ENCODE measurements at places on chromosomes 1 and 21. TPM values are rescaled to one million over a fixed set of nuclear protein-coding genes. Genes with fewer than 3 reads are reported as not detected.

GRCh38 chr1:175267716-175268416 lies 75.3 kb upstream of the KIAA0040 start:
- no peaks in the 10 kb centered on the region for H3K36me3 ChIP-seq
- no peak overlapping the region for H3K27ac ChIP-seq
- H3K4me1 ChIP-seq: no peaks in the 10 kb centered on the region

GRCh38 chr1:225886159-225887029 lies 2.6 kb downstream of the LEFTY1 start:
- peaks cover 65% of the 10 kb centered on the region for H3K4me1 ChIP-seq
- H3K27me3 ChIP-seq: no peaks in the 10 kb centered on the region
- H3K36me3 ChIP-seq: no peaks in the 10 kb centered on the region
- peak overlapping the region; percentile 41 for H3K27ac ChIP-seq
- no peak for DNase-seq

DNA sequence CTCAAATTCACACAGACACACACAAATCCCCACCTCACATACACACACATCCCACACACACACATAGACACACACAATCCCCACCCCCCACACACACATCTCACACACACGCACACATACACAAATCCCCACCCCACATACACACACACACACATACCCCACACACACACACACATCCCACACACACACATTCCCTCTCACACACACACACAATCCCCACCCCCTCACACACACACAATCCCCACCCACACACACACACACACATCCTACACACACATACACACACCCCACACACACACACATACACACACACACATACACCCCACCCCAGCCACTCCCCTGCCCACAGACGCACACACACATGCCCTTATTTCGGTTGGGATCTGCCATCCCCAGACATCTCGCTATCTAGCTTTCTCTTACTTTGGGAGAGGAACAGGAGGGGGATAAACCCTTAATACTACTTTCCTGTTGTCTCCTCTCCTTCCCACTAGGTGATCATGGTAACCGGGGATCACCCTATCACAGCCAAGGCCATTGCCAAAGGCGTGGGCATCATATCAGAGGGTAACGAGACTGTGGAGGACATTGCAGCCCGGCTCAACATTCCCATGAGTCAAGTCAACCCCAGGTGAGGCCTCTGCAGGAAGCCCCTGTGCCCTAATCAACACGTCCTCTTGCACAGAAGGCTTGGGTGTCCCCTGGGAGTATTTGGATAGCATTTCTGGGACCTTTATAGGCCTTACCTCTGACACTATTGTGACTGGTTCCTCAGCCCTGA lies 17.2 kb upstream of the ATP1A4 start:
- no peaks in the 10 kb centered on the region for H3K27me3 ChIP-seq
- H3K27ac ChIP-seq: no peak overlapping the region
- no peak overlapping the region for H3K4me3 ChIP-seq
- no peak for DNase-seq
- H3K36me3 ChIP-seq: no peaks in the 10 kb centered on the region

Gene OSCP1
- 2.9 TPM for total RNA-seq

GRCh38 chr1:4216231-4216630 lies 316.2 kb upstream of the C1orf174 start:
- H3K4me1 ChIP-seq: no peaks in the 10 kb centered on the region
- H3K36me3 ChIP-seq: no peaks in the 10 kb centered on the region
- H3K27me3 ChIP-seq: no peaks in the 10 kb centered on the region
- H3K27ac ChIP-seq: no peak overlapping the region
